Cardiac muscle cell (in vitro differentiated cells and primary cell): ENCODE measurements at places on chromosomes 13 and 19. TPM values are rescaled to one million over a fixed set of nuclear protein-coding genes. Genes with fewer than 3 reads are reported as not detected.

GRCh38 chr13:39612023-39612637 lies 9.1 kb upstream of the LHFPL6 start:
- H3K4me1 ChIP-seq, result no peaks in the 10 kb centered on the region
- H3K4me3 ChIP-seq, result no peak overlapping the region
- DNase-seq, result peak; percentile 87
- H3K27ac ChIP-seq, result no peak overlapping the region

GRCh38 chr13:25778808-25779305 lies 273.0 kb downstream of the SHISA2 start:
- peaks cover 53% of the 10 kb centered on the region for H3K4me1 ChIP-seq
- no peaks in the 10 kb centered on the region for H3K27me3 ChIP-seq
- no peak overlapping the region for H3K4me3 ChIP-seq
- DNase-seq, result no peak
- no peaks in the 10 kb centered on the region for H3K36me3 ChIP-seq

GRCh38 chr13:57629821-57630235 lies 1.7 kb upstream of the PCDH17 start:
- H3K27ac ChIP-seq, result no peak overlapping the region
- no peaks in the 10 kb centered on the region for H3K4me1 ChIP-seq
- H3K4me3 ChIP-seq, result peak overlapping the region; percentile 71
- H3K36me3 ChIP-seq, result no peaks in the 10 kb centered on the region
- peak; percentile 84 for DNase-seq
- H3K27me3 ChIP-seq, result peaks cover 36% of the 10 kb centered on the region

DNA sequence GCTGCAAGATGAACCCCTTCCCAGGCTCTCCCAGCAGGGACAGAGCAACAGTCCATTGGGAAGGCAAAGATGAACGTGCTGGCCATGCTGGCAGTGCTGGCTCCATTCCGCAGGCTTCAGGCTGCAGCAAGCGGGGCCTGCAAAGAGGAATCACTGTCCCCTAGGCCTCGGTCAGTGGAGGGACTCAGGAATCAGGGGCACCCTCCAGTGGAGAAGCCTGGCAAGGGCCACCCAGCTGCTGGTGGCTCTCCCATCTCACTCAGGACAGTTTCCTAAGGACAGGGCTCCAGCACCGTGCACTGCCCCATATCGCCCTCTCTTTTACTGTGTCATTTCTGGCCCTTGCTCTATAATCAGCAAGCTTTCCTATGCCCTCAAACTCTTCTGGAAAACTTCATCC lies 498.6 kb downstream of the EFNB2 start:
- DNase-seq, result no peak
- H3K27me3 ChIP-seq, result no peaks in the 10 kb centered on the region
- no peaks in the 10 kb centered on the region for H3K36me3 ChIP-seq

Gene DDX39A
- total RNA-seq, result 49.9 and 73.3 TPM in 2 replicates

Gene ABCA7
- 43.6 and 44.0 TPM in 2 replicates for total RNA-seq

Gene LRFN3
- 13.4 and 14.3 TPM in 2 replicates for total RNA-seq

Gene HPN
- 12.9 and 36.2 TPM in 2 replicates for total RNA-seq
